ENCODE measurements at places on chromosomes 5 and 9.

DNA sequence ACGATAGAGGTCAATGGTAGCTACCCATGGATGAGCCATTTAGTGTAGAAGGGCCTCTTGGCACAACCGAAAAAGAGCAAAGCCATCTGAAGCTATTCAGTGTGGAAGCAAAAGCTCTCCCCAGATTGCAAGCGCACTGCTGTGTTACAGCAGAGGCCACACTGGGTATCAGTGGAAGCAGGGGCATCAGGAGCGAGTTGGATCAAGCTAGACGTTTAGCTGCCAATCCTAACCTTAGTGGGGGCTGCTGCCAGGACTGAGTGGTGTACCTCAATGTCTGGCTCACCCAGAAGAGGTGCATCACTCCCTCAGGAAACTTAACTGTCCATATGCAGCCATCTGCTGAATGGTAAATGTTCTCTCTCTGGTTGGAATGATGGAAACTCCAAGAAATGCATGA, 44.5 kb downstream of the RAPGEF1 start:
- no peak for DNase-seq

- DNase-seq, result no peak
Measured at GRCh38 chr5:23675456-23675855, 168.0 kb downstream of the PRDM9 start.

DNA sequence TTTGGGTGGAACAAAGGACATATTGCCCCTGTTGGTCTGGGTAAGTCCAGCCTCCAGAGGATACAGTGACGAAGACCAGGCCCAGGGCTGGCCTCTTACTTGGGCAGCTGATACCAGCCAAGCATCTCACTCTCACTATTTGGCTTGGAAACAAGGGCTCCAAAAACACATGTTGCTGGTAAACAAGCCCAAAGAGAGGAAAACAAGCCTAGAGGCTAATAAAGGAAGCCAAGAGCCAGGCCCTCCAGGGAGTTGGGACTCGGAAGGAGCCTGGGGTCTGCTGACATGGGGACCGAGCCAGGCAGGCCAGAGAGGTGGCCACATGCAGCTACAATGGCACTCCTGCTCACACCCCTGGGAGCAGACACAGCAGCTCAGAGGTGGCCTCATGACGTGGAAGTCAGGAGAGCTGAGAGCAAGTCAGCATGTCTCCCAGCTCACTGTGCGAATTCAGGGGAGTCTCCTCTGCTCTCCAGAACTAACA, 5.7 kb downstream of the SPARC start:
- DNase-seq, result no peak

GRCh38 chr9:92807031-92807756, 42.6 kb upstream of the BICD2 start:
- no peak for DNase-seq

- DNase-seq, result no peak
Measured at GRCh38 chr5:143685246-143685815, 126.6 kb upstream of the HMHB1 start.

GRCh38 chr5:158478139-158478538, 619.2 kb upstream of the CLINT1 start:
- DNase-seq, result no peak

GRCh38 chr9:27497883-27498417, 26.1 kb upstream of the IFNK start:
- DNase-seq, result no peak

- DNase-seq, result no peak
Measured at GRCh38 chr5:123951582-123951977, 439.6 kb downstream of the CSNK1G3 start.

- no peak for DNase-seq
Measured at GRCh38 chr9:111994831-111995458, 98.3 kb downstream of the UGCG start.

- no peak for DNase-seq
Measured at GRCh38 chr5:173247041-173247440, 12.0 kb upstream of the NKX2-5 start.

DNA sequence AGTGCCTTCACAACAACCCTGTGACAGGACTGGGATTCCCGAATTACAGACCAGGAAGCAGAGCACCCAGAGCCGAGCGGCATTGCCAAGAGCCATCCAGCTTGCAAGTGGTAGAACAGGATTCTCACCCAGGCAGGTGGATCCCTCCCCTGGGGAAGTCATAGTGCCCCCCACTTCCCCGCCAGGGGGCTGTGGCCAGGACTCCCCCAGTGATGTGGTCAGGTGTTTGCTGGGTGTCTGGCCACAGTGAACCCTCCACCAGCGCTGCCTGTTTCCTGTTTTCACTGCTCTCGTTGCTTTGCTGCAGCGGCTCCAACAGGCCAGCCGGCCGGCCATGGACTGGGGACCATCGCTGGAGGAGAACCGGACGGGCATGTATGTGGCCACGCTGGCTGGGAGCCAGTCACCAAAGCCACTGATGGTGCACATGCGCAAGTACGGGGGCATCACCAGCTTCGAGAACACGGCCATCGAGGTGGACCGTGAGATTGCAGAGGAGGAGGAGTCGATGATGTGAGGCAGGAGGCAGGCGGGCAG, 19.3 kb downstream of the SLC6A7 start:
- DNase-seq, result no peak

GRCh38 chr5:74054641-74055421, 428.8 kb downstream of the ARHGEF28 start:
- no peak for DNase-seq

- DNase-seq, result no peak
Measured at GRCh38 chr5:168651648-168652047, 72.5 kb upstream of the PANK3 start.

GRCh38 chr9:26637101-26637500, 255.5 kb downstream of the CAAP1 start:
- no peak for DNase-seq

- no peak for DNase-seq
Measured at GRCh38 chr9:36934478-36935065, 99.5 kb downstream of the PAX5 start.

DNA sequence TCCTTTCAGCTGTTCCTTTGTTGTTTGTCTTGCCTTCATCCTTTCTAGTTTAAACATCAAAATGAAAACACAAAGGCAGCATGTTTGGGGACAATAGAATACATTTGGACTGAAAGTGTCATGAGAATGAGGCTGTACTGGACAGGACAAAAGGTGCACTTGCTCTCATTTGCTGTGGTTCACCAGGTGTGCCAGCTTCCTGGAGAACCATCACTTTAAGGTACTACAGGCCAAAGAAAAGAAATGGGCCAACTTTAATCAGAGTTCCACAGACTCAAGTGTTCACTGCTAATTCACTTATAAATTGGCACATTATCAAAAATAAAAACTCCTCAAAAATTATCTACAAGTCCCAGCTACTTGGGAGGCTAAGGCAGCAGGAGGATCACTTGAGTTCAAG, 53.8 kb downstream of the ABHD17B start:
- no peak for DNase-seq

GRCh38 chr5:74850789-74851425, 15.3 kb downstream of the FAM169A start:
- DNase-seq, result no peak

GRCh38 chr9:5651246-5651645, 22.3 kb downstream of the RIC1 start:
- DNase-seq, result no peak

DNA sequence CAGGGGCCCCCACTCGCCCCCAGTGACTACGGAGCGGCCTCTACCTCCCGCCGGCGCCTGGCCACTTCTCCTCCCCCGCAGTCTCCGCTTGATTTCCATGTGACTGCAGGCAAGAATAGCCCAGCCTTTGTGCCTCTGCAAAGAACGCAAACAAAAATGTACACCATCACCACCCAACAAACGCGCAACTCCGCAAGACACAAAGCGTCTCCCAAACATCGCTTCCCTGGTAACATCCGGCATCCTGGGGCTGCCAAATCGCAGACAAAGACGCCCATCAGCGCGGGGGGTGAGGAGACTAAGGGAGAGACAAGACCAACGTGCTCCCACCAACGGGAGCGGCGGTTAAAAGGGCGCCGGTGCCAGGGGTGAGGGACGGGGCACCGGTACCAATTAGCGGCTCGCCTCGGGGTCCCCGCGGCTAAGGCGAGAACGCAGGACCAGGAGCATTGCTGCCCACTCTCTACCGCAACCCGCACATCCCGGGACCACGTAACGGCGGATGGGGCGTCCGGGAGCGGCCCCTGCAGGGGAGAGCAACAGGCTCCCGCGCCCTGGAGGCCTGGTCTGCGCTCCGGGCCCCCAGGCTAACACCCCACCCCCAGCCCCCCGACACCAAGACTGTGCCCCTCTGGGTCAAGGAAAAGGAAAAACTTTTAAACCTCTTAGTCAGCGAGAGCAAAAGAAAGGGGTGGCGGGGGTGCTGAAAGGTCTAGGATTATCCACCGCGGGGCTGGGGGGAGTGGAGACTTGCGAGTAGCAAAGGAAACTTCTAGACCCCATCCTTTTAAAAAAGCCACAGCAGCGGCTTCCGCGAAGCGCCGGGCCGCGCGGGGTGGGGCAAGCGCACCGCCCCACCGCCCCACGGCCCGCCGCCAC, 885 bp downstream of the MPDZ start:
- DNase-seq, result no peak

GRCh38 chr9:75039801-75040200, 11.7 kb upstream of the CARNMT1 start:
- DNase-seq, result no peak

DNA sequence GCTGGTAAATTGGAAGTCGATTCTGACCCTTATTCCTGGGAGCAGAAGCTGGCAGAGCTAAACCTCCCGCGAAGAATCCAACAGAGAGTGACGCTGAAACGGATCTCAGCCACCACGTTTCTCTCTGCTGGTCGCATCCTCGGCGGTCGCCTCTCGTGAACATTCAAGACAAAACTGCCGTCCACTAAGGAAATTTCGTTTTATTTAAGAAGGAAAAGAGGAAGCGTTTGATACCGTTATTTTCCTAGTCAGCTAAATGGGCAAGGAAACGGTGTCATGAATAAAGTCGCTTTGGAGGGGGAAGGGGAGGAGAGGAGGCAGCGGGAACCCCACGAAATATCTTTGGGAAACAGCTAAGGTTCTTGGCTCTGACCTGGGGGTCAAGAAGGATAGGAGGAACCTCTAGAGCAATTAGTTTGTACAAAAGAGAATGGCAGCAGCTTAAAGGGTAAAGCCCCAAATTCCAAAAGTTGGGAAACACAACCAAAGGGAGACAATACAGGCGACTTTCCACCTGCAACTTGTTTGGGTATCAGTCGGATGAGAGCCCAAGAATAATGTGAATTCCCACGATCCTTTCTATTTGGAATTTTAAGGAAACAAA, 1.9 kb downstream of the FOXB2 start:
- no peak for DNase-seq

DNA sequence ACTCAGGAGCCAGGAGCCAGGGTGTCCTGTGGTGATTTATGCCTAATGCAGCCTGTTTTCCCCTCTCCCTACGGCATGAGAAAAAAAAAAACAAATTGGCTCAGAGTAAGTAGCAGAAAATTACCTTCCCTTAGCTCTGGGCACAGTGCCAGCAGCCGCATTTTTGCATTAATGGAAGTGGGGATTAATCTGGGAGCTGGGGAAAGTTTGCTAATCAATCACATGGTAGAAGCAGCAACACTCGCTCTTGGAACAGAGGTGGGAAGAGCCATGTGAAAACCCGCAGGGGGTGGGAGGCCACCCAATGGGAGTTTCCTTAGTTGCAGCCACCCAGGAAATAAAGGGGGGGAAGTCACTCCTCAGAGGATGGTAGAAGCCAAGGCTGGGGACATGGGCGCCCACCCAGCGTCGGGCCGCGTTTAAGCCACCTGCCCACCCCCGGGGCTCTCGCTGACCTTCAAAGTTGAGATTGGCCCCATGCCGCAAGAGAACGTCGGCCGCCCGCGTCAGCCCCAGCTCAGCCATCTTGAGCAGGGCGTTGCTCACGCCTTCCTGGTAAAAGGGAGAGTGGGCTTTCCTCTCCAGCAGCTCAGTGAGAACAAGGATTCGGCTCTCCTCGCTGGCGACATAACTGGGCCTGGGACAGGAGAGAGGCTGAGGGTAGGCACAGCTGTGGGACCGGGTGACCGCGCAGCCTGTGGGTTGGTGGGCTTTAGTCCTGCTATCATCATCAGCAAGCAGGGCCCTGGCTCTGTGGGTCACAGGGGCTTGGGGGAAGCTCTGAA, 1.7 kb downstream of the ASB6 start:
- DNase-seq, result no peak
